Activated naive CD8-positive, alpha-beta T cell treated with anti-CD3 and anti-CD28 coated beads, Interleukin-2, amount 50 U/mL, for 16 hours (primary cell): ENCODE measurements at places on chromosomes 11 and 22.

DNA sequence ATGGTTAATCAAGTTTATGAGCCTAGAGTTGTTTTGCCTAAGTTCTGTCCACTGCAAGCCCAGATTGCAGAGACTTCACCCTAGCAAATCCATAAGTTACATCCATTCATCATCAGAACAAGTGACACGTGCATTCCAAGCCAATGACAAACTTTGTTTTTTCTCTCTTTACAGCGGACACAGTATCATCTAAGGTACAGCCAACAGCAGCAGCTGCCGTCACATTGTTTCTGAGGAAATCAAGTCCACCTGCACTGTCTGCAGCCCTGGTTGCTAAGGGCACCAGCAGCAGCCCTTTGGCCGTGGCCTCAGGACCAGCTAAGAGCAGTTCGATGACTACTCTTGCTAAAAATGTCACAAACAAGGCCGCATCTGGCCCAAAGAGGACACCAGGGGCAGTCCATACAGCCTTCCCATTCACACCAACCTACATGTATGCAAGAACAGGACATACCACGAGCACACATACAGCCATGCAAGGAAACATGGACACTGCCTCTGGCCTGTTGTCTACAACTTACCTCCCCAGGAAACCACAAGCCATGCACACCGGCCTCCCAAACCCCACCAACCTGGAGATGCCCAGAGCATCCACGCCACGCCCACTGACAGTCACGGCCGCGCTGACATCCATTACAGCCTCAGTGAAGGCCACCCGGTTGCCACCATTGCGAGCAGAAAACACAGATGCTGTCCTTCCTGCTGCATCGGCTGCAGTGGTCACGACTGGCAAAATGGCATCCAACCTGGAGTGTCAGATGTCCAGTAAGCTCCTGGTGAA lies 155.8 kb downstream of the C11orf91 start:
- DNase-seq, result no peak

DNA sequence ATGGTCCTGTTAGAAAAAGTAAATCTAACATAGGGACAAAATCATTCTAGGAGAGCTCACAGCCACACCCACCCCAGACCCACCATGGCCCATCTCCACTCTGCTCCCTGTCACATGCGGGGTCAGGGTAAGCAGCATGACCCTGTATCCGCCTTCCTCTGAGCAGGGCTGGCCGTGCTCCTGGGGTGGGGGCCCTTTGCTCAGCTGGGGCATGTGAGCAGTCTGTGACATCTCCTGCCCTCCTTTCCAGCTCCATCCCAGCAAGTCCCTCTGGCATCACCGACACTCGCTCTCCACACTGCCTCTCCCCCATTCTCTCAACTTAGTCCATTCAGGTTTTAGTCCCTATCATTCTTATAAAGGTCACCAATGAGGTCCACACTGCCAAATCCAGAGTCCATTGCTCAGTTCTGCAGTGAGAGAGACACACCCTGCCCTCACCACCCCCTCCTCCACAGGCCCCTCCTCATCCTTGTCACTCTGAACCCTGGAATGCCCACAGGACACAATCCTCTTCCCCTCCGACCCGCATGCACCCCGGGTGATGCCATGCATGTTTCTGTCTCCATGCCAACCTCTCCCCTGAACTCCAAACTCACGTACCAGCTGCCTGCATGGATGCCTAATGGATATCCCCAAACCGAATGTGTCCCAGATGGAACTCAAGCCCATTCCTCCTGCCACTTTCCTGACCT lies 65.1 kb upstream of the PITPNB start:
- DNase-seq, result no peak

- DNase-seq, result no peak
Measured at GRCh38 chr22:44440224-44441160, 57.5 kb downstream of the RTL6 start.

DNA sequence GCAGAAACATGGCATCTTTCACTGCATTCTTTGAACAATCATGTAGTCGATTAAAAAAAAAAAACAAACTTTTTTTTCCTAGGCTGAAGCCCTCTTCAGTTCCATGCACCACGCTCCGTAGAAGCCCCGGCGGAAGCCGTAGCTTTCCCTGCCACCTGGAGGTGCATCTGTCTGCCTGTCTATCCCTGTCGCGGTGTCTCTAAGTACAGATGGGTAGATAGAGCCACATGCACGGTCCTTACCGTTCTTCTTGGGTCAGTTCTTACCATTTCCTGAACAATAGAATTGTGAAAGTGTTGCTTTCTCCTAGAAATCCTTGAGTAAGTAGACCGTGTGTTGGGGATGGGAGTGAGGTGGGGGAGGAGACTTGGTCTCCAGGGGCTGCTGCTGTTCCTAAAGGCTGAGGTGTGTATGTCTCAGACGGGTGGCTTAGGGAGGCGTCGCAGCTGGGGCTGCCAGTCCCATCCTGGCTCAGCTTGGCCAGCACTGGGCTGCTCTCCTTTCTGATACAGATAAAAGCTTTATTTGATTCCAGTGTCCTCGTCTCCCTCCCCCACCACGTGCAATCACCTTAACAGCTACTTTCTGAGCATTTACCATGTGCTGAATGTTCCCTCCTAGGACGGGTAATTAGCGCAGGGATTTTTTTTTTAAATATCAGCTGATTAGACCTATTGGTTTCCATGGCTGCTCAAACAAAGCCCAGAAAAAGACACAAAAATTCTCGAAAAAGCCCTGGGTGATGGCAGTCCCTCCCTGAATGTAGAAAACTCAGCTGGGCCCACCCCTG lies 46.8 kb downstream of the MACROD1 start:
- no peak for DNase-seq

DNA sequence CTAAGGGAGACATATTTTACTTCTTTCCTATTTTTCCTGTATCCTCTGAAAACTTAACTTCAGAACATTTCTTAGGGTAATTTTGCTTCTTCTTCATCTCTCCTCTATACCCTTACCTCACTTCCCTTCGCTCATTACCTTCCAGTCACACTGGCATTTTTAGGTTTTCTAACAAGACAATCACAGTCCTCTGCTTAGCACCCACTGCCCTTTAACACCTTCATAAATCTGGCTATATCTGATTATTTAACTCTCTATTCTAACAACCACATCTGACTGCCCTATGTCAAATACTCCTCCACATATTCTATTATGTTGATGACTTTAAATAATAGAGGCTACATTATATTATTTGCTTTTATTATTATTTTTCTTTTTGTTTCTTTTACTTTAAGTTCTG lies 1058.0 kb upstream of the CNTN5 start:
- DNase-seq, result no peak

GRCh38 chr11:65170058-65170534 lies at the start of gene SPDYC:
TSS of gene SPDYC (plus strand) at chr11:65170233. CDS start at chr11:65171358, 1,125 bp downstream.
- no peak for DNase-seq

- DNase-seq, result no peak
Measured at GRCh38 chr11:130237282-130238006, 77.3 kb downstream of the ZBTB44 start.

GRCh38 chr11:46271875-46272815 lies 5.3 kb upstream of the CREB3L1 start:
- DNase-seq, result no peak

DNA sequence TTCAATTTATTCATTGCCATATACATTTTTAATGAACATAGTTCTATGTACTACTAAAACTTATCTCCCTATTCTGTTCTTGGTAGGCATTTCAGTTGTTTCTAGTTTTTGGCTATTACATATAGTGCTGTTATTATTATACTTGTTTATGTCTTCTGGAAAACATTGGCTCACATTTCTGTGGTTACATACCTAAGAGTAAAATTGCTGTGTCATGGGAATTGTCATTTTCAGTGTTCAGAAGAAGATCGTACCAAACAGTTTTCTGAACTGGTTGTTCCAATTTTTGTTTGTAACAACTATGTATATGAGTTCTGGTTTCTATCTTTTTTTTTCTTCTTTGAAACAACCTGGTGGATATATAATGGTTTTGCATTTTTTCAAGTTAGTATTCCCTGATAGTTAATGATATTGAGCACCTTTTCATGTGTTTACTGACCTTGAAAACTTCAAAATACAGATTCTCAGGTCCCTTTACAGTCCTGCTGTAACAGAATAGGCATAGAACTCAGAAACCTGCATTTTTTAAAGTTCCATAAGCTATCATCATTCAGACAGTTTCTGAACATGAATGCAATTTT lies 230.7 kb downstream of the JRKL start:
- no peak for DNase-seq

GRCh38 chr11:13228572-13228971 lies 49.0 kb upstream of the BMAL1 start:
- DNase-seq, result no peak

- peak; percentile 75 for DNase-seq
Measured at GRCh38 chr11:122743949-122744348, 88.4 kb downstream of the UBASH3B start.

- DNase-seq, result no peak
Measured at GRCh38 chr11:11780858-11781257, 60.9 kb upstream of the USP47 start.

DNA sequence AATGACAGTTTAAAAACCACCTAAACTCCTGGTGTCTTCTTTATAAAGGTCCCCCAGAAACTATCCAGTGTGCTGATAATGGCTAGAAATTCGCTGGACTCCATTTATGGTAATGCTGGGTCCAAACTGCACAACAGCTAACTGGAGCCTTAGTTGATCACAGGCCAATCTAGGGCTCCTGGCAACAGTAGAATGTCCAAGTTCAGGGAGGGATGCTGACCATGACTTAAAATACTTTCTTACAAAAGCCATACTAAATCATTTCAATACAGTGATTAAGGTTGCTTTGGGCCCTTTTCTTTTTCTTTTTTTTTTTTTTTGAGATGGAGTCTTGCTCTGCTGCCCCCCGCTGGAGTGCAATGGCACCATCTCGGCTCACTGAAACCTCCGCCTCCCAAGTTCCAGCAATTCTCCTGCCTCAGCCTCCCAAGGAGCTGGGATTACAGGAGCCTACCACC lies 14.5 kb upstream of the GAB2 start:
- DNase-seq, result no peak

DNA sequence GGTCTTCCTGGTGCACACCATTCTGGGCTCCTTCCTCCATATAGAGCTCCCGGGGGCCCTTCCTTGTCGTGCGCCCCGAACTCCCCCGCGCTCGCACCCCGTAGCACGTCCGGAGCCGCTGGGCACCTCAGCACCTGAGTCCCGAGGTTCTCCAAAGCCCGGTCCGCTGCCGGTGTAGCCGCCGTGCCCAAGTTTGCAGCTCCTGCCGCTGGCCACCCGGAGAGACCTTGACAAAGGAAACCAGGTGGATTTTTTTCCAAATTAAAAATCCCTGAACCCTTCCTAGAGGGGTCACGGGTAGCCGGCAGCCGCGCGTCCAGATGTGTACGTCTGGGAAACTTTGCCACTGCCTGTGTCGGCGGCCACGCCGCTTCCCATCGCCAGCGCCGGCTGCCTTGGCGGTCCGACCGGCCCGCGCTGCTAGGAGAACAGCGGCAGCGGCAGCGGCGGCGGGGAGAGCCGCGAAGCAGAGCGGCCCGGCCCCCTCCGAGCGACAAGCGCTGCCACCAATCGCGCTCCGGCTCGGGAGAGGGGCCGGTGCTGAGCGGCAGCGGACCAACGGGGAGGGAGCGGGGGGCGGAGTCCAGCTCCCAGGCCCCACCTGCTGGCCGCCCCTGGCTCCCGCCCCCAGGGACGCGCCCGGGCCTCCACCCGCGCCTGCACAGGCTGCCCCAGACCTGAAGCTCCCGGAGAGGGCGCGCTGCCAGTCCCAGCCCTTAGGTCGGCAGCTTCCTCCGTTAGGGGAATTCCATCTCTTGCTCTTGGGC lies at the start of gene GALNT18:
Gene GALNT18, minus strand, starts transcription at position 433 of the 767 bp plus-strand sequence.
- DNase-seq, result peak; percentile 21

GRCh38 chr22:36405221-36405661 lies 17.5 kb upstream of the MYH9 start:
- DNase-seq, result no peak

GRCh38 chr11:11731311-11732083 lies 109.7 kb upstream of the GALNT18 start:
- DNase-seq, result no peak

- no peak for DNase-seq
Measured at GRCh38 chr11:58998480-58999290, 59.4 kb downstream of the GLYATL1 start.

- DNase-seq, result no peak
Measured at GRCh38 chr11:29187215-29187614, 829.6 kb downstream of the KCNA4 start.

DNA sequence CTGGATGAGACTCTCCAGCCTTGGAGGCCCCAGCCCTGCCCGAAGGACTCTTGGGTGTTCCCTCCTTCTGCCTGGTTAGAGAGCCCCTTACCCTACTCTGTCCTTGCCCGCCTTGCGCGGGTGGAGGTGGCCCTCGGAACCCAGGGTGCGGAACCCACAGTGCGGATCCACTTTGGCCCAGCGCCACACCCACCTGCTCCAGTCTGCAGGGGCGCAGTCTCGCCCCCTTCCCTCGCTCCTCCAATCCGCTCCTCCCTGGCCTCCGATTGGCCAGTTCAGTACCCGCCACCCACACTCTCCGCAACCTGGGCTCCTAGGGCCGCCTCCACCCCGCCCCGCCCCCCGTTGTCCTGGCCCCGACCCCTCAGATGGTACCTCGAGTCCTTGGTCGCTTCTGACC lies 2.4 kb downstream of the CAPN1 start:
- DNase-seq, result no peak

GRCh38 chr11:108620958-108621772 lies 27.6 kb upstream of the EXPH5 start:
- no peak for DNase-seq

- no peak for DNase-seq
Measured at GRCh38 chr22:33112580-33112979, 54.4 kb upstream of the SYN3 start.

GRCh38 chr11:14422052-14422813 lies 63.2 kb upstream of the RRAS2 start:
- no peak for DNase-seq

- DNase-seq, result no peak
Measured at GRCh38 chr11:66020618-66021357, 5.5 kb downstream of the CATSPER1 start.

DNA sequence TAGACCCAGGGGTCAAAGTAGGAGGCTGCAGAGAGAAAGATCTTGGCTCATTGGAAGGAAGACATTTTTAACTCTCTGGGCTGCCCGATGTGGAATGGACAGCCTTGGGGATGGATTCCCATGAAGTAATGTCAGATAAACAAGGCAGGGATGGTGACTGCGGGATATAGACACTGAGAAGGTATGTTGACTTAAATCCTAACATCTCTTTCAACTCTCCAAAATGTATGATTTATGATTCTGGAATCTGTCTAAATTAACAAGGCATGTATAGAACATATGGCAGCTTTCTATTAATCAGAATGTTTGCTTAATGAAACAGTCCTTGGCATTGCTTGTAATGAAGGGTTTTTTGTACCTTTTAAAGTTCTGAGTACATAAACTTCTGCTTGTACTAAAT lies 56.1 kb upstream of the VSTM5 start:
- DNase-seq, result no peak

GRCh38 chr11:20046416-20046815 lies 113.9 kb downstream of the DBX1 start:
- DNase-seq, result no peak

- DNase-seq, result no peak
Measured at GRCh38 chr11:118415739-118416068, 14.3 kb downstream of the ATP5MG start.

- no peak for DNase-seq
Measured at GRCh38 chr11:20303391-20303965, 60.0 kb upstream of the HTATIP2 start.

GRCh38 chr11:18193010-18193409 lies 20.4 kb downstream of the MRGPRX4 start:
- no peak for DNase-seq

- DNase-seq, result no peak
Measured at GRCh38 chr11:45665933-45666647, 668 bp upstream of the CHST1 start.

GRCh38 chr11:117570701-117571100 lies 226.3 kb downstream of the DSCAML1 start:
- DNase-seq, result no peak

- no peak for DNase-seq
Measured at GRCh38 chr11:35305670-35306382, 113.5 kb downstream of the SLC1A2 start.
